CD4-positive, CD25-positive, alpha-beta regulatory T cell (primary cell): ENCODE measurements at places on chromosomes 11 and 22.

- peak; percentile 74 for DNase-seq
Observed at GRCh38 chr11:14249121-14249963, 109.6 kb downstream of the RRAS2 start.

- no peak for DNase-seq
Observed at GRCh38 chr11:46743043-46743442, 24.0 kb downstream of the F2 start.

GRCh38 chr11:41935241-41935640 is 475.8 kb upstream of the LRRC4C start:
- DNase-seq, result no peak

GRCh38 chr11:126522152-126522551 is 166.7 kb downstream of the ST3GAL4 start:
- no peak for DNase-seq

DNA sequence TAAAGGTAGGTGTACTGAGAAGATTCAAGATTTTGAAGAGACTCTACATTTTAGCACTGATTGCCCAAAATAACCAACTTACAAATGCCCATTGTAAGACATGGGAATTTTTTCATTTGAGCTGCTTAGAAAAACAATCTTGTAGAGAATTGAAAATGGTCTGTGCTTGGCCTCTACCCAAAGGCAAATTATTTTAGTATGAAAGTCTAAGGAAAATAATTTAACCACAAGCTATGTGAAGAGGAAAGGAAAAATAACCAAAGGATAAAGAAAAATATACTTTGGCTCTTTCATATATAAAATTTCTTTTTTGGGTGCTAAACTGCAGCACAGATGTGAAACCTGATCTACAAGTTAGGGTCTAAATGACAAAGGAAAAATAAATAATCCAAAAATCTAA is 54.9 kb downstream of the ME3 start:
- DNase-seq, result no peak

- no peak for DNase-seq
Observed at GRCh38 chr11:87127101-87127500, 89.4 kb downstream of the TMEM135 start.

GRCh38 chr11:86570020-86570419 is 102.4 kb downstream of the ME3 start:
- DNase-seq, result no peak

- DNase-seq, result no peak
Observed at GRCh38 chr11:99117603-99118002, 96.9 kb downstream of the CNTN5 start.

GRCh38 chr11:45459491-45459890 is 173.3 kb upstream of the SYT13 start:
- no peak for DNase-seq

DNA sequence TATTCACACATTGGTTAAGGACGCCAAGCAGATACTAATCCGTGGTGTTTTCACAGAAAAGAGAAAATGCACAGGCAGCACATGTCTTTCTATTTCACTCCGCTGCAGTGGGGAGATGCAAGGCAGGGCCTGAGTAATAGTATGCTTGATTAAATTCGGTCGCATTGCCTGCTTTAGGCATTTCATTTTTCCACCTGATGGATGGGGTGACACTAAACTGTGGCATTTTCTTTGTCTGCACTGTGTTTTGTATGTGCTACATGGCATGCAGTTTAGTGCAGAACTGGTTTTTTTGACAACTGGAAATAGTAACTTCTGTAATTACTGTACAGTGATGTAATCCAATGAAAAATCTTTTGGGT is 94.9 kb downstream of the SLC17A6 start:
- DNase-seq, result no peak

DNA sequence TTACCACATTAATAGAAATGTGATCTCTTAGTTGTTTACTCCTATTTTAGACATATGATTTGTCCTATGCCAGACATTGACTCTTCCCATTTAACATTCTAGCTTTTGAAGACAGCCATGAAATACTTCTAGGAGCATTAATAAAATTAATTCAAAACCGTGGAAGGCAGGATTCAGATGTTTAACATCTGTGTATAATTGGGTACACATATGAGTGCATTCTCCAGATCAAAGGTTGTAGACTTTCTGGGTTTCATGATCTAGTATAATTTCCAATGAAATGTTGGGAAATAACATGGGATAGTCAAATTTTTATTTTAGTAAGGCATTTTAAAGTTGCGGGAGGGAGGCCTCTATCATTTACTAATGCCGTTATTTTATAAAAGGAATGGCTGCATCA is 35.2 kb upstream of the CCDC89 start:
- no peak for DNase-seq
